ENCODE measurements at places on chromosomes 1 and 21.

DNA sequence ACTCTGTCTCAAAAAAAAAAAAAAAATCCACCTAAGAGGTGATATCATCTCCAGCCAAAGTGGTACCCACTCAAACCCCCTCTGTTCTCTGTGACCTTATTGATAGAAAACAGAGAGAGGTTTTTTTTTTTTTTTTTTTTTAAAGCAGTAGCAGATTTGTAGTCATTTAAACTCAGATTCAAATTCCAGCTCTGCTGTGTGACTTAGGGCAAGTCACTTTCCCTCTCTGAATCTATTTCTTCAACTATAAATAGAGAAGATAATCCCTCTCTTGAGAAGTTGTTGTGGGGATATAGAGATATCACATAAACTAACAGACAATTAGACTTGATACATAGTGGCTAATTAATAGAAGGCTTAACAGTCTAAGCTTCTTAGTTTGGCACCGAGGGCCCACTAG is 48.4 kb downstream of the NKAIN1 start:
- no peak for DNase-seq

DNA sequence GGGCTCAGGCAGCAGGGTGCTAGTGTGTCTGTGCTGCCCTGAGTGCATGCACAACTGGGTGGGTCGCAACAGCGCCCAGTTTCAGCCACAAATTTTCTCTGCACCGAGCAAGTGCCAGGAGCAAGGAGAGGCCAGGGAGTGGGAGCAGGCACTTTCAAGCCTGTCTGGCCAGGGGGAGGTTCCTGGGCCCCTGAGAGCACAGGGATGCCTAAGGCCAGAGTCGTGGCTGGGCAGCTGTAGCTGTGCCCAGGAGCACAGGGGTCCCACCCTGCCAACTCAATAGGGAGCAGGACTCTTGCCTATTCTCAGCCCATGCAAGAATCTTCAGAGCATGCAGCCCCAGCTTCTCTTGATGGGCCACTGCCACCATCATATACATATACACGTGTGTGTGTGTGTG is 1577.4 kb downstream of the KCNT2 start:
- DNase-seq: no peak

GRCh38 chr1:217388522-217389065 is 242.3 kb downstream of the GPATCH2 start:
- DNase-seq: no peak

DNA sequence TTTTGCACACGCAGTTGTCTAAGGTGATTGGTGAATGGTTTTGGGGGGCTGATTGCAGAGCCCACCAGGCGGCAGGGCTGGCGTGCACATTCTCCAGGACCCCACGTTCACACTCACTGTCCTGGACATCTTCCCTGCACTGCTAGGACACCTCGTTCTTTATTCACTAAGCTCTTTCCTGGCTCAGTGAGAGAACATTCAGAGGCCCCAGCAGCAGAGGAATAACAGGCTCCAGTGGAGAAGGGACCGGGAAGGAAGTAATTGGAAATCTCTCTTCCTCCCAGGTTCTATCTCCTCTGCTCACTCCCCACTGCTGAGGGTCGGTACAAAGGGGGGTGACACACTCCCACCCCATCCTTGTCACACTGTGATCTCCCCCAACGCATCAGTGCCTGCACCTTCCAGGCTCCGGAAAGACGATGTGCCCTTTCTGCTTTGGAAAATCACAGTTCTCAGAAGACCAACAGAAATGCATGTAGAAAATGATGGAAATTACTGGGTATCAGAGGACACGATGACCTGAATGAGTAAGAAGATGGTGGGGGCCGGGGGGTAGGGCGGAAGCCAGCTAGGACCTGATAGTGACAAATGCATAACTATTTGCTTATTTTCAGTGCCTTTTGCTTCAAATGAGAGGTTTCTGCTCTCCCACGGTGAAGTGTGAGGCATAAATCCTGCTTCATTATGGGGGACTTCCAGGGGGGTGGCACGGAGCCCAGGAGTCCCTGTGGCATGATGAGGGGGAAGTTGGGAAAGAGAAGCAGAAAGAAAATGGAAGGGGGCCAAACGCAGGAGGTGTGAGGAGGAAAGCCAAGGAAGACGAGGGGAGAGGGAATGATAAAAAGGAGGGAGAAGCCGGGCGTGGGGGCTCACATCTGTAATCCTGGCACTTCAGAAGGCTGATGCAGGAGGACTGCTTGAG is 25.2 kb upstream of the KIF26B start:
- DNase-seq: no peak

DNA sequence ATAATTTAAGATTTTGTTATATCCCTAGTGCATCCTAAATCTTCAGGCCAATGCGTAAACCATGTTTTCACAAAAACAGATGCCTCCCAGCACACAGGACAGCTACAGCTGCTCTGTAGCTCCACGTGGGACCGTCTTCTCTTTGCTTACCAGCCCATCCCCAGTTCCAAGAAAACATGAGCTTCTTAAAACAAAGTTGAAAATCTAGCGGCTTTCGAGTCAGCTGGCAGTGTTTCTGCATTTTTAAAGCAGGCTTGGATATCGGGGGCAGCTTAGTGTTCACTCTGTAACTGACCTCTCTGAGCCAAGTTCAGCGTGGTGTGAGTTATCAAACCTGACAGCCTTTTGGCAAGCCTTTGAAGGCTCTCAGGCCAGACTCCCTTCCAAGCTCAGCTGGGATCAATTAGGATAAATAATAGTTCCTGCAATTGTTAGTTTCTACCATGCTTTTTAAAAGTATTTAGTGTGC is 881.5 kb downstream of the LTN1 start:
- DNase-seq: no peak

DNA sequence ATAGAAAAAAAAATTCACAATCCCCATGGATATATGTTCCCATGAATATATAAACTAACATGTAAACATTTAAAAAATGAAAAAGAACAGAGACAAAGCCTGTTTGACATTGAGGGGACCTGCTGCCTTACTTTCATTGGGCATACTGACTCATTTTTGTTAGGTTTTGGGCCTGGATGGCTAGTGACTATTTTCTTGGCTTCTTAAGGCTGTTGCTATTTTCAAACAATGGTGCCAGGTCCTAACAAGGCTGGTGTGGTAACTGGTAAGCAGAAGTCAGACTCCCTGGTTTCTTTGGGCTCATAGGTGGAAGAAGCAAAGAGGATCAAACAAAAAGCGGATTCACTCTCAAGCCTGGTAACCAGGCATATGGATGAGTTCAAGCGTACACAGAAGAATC is 51.0 kb downstream of the LAMC2 start:
- no peak for DNase-seq

GRCh38 chr1:183810121-183810520 is 5.2 kb downstream of the RGL1 start:
- no peak for DNase-seq

DNA sequence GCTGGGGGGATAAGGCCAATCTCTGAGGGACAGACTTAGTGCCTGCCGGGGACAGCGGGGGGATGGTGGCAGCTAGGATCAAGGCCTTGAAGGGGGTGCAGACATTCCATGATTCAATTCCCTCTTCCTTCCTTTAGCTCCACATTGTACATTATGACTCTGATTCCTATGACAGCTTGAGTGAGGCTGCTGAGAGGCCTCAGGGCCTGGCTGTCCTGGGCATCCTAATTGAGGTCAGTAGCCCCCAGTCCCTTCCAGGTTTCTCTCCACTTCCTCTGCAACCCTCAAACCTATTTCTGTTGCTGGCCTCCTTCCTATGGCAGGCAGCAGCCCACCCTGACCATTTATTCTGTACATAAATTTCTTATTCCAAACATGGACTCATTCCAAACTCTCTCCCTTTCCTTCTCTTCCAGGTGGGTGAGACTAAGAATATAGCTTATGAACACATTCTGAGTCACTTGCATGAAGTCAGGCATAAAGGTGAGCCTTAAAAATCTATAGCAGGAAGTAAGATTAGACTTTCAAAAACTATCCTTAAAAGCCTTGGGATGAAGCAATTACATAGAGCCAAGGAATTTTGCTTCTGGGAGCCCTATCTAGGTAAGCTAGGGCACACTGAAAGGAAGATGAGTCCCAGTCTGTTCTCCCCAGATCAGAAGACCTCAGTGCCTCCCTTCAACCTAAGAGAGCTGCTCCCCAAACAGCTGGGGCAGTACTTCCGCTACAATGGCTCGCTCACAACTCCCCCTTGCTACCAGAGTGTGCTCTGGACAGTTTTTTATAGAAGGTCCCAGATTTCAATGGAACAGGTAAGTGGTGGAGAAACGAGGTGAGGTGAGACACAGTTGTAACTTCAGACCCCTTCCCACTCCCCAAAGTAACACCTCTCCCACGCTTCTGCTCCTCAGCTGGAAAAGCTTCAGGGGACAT is 5.1 kb downstream of the CA14 start:
- DNase-seq: no peak

DNA sequence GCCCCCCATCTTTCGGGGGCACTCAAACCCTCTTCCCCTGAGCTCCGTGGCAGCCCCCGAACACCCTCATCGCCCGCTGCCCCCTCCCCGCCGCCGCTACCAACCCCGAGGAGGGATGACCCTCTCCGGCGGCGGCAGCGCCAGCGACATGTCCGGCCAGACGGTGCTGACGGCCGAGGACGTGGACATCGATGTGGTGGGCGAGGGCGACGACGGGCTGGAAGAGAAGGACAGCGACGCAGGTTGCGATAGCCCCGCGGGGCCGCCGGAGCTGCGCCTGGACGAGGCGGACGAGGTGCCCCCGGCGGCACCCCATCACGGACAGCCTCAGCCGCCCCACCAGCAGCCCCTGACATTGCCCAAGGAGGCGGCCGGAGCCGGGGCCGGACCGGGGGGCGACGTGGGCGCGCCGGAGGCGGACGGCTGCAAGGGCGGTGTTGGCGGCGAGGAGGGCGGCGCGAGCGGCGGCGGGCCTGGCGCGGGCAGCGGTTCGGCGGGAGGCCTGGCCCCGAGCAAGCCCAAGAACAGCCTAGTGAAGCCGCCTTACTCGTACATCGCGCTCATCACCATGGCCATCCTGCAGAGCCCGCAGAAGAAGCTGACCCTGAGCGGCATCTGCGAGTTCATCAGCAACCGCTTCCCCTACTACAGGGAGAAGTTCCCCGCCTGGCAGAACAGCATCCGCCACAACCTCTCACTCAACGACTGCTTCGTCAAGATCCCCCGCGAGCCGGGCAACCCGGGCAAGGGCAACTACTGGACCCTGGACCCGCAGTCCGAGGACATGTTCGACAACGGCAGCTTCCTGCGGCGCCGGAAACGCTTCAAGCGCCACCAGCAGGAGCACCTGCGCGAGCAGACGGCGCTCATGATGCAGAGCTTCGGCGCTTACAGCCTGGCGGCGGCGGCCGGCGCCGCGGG is 837 bp downstream of the FOXD3 start:
- peak; percentile 61 for DNase-seq

- no peak for DNase-seq
Measured at GRCh38 chr1:16015960-16016901, 1.6 kb downstream of the HSPB7 start.

- DNase-seq: no peak
Measured at GRCh38 chr1:181120924-181121323, 32.4 kb downstream of the IER5 start.

DNA sequence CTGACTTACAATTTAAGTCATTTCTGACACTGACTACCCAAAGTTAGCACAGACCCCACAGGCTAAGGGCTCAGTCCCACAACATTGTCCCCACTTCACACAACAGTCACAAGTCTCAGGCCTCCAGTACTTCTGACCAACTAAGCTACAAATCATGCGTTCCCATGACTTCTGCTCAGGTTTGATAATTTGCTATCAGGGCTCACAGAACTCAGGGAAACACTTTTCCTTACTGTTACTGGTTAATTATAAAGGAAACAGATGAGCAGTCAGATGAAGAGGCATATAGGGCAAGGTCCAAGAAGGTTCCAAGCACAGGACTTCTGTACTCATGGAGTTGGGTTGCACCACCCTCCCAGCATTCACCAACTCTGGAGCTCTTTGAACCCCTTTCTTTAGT is 151.2 kb upstream of the TNR start:
- no peak for DNase-seq

- DNase-seq: no peak
Measured at GRCh38 chr1:243413431-243414151, 157.8 kb downstream of the SDCCAG8 start.

DNA sequence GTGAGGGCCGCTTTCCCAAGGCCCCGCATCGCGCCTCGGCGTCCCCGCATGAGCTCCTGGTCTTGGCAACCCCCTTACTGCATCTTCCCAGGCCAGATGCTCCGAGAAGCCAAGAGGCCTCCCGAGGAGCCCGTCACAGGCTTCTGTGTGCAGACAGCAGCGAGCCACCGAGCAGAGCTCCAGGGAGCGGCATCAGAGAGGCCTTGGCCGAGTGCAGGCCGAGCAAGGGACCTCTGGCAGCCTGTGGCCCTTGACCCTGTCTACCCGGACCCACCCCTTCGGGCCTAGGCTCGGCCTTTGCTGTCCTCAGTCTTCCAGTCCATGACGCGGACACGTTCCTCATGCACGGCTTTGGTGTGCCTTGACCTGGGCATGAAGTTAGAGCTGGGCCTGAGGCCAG is 63.5 kb downstream of the MORN1 start:
- no peak for DNase-seq

Data from neural progenitor cell (in vitro differentiated cells).